ENCODE measurements at places on chromosomes 7 and 10.

- no peak for DNase-seq
These were observed 78.7 kb upstream of the CXCL12 start for GRCh38 chr10:44463511-44464121.

DNA sequence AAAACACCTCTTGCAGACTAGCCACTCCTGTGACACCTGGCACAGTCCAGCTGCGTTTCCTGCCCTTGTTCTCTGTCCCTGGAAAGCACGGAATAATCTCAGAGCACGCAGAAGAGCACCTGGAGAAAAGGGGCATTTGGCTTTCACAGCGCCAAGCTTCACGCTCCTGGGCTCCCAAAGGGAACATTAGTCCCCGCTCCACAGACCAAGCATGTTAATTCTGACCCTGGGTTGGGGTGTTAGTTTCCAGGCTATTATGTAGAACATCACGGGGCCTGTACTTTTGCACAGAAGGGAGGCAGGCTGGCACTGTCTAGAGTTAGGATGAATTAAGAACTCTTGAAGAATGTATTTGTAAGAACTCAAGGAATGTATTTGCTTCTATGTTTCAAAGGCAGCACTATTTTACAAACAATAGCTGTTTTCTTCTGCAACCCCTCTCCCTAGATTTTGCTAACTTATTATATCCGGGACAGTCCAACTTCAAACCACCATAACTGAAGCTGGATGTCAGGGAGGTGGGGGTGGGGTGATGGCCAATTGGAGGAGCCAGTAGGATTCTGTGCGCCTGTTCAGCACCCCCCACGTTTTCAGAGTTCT, 62.2 kb upstream of the TRIM8 start:
- no peak for DNase-seq

- DNase-seq: no peak
These were observed 170.8 kb upstream of the ANK3 start for GRCh38 chr10:60560451-60560850.

DNA sequence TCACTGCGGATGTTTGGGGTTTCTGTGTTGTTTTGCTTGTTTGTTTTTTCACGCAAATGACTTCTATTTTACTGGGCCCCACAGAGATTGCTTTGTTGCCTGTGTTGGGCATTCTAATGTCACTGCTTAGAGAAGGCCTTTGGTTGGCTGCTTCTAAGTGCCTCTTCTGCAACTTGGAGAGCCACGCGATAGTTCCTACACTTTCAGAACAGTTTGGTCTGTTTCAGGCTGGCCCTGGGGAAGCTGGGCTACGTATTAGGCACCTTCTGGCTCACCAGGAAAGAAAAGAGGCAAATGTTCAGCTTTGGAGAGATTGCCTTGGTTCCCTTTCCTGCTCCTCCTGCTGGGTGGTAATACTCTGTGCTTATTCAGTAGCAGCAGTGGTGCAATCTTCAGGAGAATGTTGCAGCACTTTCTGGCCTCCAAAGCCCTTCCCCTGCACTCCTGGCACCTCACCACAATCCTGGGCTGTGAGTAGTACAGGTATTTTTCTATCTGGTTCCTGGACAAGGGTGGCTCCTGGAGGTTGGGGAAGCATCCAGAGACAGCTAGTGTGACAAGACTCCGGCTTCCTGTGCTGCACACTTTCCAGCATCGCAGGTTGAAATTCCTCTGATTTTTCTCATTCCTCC, 1.2 kb downstream of the ANTXRL start:
- no peak for DNase-seq

GRCh38 chr10:78295242-78295641, 261.6 kb downstream of the RPS24 start:
- DNase-seq: no peak

DNA sequence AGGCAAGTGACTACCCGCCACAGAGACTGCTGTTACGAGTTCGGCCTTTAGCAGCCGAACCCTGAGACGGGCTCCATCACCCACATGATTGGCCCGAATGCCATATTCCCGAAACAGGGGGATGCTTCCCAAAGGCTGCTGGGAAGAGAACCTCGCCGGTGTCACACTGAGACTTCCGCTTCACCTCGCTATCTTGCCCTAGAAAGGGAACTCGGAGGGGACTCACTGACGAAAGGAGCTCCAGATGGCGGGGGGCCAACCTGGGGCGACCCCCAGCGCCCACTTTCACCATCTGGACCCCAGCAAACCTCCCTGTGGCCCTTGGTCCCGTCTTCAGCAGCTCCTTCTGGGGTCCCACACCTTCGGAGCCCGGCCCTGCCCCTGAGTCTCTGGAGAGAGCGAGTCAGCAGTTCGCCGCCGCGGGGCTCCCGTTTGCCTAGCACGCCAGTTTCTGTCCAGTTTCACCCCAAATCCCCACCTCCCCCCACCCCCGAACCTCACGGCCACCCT, 529 bp downstream of the HPS1 start:
- no peak for DNase-seq

DNA sequence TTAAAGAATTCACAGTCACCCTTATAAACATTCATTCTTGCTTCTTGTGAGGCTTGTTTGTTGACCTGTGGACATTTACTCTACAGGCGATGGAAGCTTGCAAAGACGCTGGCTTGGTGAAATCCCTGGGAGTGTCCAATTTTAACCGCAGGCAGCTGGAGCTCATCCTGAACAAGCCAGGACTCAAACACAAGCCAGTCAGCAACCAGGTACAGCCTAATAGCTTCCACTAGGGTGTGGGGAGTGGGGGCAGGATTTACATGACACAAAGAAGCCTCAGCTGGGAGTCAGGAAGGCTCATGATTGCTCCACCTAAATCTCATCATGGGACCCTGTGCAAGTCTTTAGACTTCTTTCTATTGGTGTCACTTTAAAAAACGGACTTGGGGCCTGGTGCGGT, 29.0 kb downstream of the AKR1D1 start:
- DNase-seq: no peak

- no peak for DNase-seq
These were observed 144.7 kb upstream of the PDE1C start for GRCh38 chr7:32214913-32215312.

DNA sequence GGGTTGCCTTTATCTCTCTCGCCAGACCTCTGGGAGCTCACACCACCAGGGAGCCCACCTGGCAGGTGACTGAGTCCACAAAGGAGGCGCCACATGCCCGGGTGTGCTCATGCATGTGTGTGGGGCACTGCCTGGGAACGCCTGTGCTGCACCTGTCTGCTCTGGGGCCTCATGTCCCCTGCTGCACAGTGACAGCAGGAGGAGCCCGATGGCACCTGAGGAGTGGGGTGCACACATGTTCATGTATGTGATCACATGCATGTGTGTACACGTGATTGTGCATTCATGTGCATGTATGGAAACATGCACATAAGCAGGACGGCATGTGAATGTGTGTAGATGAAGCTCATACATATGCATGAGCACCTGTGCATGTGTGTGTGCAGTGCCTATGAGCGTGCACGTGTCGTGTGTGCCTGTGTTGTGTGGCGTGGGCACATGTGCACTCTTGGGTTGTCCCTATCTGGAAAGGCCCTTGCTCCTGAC, 22.0 kb downstream of the YKT6 start:
- DNase-seq: no peak

- DNase-seq: no peak
These were observed 435.9 kb downstream of the PLXNA4 start for GRCh38 chr7:132140341-132140740.

DNA sequence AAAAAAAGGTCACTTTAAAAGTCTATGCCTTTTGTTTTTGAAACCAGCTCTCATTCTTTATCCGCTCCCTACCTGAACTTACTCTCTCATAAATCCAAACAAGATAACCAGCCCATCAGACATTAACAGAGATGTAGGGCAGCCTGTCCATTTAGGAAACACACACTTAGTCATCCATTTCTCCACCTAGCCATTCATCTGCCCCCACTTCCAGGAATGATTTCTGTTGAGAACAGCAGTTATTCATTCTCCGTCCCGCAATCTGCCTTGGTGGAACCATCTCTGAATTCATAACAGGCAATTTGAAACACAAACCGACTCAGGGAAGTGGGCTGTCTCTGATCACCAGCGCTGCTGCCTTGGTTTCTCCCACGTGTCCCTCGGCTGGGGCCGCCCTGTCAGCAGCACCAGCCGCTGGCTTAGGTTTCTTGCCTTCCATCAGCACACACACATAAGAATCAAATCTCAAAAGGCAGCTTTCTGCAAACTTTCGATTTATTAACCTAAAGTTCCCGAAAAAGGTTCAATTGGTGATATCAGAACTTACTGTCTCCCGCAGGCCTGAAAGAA, 528.2 kb upstream of the NRP1 start:
- DNase-seq: no peak

GRCh38 chr7:17678896-17679295, 261.4 kb downstream of the SNX13 start:
- no peak for DNase-seq

GRCh38 chr10:104297697-104298660, 29.0 kb downstream of the GSTO2 start:
- no peak for DNase-seq

GRCh38 chr7:2795906-2796305, 48.2 kb downstream of the GNA12 start:
- DNase-seq: no peak

All from GM12891 (cell line).